ENCODE measurements at places on chromosomes 1 and 21. TPM values are rescaled to one million over a fixed set of nuclear protein-coding genes. Genes with fewer than 3 reads are reported as not detected.

DNA sequence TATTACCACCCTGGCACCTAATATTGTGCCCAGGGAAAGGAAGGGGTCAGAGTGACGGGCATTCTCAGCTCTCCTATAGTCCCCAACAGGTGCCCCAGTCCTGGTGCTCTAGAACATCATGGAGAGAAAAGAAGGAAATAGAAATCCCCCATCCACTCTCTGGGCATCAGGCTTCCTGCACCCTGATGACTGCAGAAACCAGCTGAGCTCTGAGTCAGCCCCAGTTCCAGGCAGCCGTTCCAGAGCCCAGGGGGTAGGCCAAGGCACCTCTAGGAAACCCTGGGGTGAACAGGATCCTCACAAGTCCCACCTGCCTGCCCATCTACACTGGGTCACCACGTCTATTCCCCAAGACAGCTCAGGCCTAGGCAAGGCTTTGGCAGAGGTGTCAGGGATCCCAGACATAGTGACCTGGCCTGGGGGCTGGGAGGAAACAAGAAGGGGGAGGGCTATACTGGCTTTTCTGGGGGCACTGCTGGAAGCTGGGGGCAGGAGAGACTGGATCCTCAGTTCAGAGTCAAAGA is 709 bp downstream of the NECTIN4 start:
- DNase-seq: no peak

GRCh38 chr1:228465571-228466146 is 21.5 kb upstream of the RNF187 start:
- DNase-seq: no peak

DNA sequence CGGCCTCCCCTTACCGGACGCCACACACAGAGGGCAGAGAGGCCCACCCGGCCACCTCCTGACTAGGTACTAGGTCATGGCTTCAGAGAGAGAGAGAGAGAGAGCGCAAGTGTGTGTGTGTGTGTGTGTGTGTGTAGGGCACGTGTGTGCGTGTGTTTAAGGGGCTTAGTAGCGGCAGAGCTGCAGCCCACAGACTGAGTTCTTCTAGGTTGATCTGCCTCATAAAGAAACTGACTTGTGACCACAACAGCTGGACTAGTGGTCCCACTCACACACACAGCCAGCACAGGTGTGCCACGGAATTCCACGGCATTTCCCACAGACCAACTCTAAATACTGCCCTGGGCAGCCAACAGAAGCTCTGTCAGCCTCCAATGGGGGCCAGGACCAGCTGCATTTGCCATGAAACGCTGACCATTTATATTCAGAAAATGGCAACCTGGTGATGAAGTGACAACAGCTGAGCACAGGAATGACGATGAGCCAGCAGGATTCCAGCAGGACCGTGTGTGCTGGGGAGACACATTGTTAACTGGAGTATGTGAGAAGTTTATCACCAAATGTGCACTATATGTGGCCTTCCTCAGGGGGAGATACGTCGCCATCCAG is 38.8 kb upstream of the GPR153 start:
- no peak for DNase-seq

DNA sequence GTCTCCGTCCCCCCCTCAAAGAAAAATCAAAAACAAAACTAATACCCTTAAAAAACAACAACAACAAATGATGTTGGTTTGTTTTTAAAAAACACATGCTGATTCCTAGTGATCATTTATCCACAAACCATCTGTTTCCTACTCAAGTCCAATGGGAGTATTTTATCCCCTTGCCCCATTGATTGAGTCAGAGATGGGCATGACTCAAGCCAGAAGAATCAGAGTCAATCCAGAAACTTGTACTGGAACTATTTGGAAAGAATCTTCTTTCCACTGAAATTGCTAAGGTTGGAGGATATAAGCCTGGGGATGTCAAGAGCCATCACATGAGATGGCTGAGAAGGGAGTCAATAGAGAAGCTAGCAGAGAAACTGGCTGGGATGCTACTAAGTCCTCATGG is 176.4 kb downstream of the MIS18A start:
- DNase-seq: no peak

DNA sequence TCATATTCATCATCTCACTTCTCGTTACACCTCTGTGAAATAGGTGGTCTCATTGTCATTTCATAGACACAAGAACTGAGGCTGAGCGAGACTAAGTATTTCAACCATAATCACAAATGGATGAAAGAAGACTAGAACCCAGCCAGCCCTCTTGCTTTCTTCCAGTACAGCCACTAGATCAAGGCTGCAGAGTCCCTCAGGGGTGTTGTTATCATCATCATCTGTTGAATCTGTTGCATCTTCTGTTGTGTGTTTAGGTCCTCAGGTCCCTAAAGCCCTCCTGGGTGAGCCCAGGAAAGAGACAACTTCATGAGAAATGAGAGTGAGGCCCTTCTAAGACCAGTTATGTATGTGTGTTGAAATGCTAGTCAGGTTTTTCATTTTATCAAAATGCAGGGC is 86.6 kb upstream of the ZNF326 start:
- no peak for DNase-seq

- peak; percentile 64 for DNase-seq
These were observed 107.6 kb downstream of the FASLG start for GRCh38 chr1:172766462-172766861.

DNA sequence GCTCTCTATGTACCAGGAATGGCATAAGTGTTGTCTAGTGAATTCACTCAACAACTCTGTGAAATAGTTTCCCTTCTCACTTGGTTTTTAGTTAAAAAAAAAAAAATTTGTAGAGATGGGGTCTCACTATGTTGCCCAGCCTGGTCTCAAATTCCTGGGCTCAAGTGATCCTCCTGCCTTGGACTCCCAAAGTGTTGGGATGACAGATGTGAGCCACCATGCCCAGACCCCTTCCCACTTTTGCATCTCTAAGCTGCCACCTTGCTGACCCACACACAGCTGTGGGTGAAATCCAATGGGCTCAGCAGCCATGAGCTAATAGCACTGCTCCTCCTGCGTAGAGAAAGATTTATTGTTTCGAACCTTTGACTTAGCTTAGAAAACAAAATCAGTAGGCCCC is 33.5 kb downstream of the NEK2 start:
- DNase-seq: no peak

DNA sequence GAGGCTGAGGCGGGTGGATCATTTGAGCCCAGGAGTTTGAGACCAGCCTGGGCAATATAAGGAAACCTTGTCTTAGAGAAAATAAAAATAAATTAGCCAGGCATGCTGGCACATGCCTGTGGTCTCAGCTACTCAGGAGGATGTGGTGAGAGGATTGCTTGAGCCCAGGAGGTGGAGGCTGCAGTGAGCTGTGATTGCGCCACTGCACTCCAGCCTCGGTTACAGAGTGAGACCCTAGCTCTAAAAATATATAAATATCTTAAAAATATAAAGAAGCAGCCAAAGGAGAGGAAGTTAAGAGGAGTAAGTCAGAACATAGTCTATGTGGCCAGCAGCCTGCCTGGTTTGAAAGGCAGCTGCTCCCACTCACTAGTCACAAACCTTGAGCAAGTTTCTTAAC is 4.5 kb upstream of the IL10RB start:
- DNase-seq: no peak

DNA sequence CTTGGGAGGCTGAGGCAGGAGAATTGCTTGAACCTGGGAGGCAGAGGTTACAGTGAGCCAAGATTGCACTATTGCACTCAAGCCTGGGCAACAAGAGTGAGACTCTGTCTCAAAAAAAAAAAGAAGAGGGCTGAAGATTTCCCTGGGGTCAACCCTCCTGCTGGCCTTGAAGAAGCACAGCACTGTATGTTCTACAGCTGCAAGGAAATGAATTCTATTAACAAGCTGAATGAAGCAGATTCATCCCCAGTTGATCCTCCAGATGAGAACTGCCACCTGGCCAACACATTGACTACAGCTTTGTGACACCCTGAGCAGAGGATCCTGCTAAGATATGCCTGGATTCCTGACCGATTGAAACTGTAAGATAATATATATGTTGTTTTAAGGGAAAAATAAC is 129.5 kb downstream of the ADSS2 start:
- DNase-seq: no peak

DNA sequence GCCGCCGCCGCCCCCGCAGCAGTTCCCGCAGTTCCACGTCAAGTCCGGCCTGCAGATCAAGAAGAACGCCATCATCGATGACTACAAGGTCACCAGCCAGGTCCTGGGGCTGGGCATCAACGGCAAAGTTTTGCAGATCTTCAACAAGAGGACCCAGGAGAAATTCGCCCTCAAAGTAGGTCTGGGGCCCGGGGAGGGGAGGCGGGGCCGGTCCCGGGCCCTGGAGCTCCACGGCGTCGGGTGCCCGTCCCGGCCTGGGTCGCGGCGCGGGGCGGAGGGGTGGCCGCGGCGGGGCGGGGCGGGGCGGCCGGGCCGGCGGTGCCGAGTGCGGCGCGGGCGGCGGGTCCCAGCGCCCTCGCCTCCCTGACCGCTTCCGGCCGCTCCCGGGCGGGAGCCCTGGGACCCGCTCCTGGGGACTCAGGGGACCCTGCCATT is 646 bp downstream of the MAPKAPK2 start:
- peak; percentile 91 for DNase-seq

The AJAP1 gene
- 11.0 TPM for total RNA-seq

The PDE9A gene
- 15.1 TPM for total RNA-seq

The OLIG2 gene
- total RNA-seq: not detected

The HHIPL2 gene
- not detected for total RNA-seq

The MAP3K21 gene
- 1.4 TPM for total RNA-seq

The PRRX1 gene
- 1.2 TPM for total RNA-seq

The OR2T2 gene
- 0.51 TPM for total RNA-seq
